ENCODE measurements at places on chromosomes 5 and 9. TPM values are rescaled to one million over a fixed set of nuclear protein-coding genes. Genes with fewer than 3 reads are reported as not detected.

AFF4 gene
- total RNA-seq, result 81.0 TPM

DNA sequence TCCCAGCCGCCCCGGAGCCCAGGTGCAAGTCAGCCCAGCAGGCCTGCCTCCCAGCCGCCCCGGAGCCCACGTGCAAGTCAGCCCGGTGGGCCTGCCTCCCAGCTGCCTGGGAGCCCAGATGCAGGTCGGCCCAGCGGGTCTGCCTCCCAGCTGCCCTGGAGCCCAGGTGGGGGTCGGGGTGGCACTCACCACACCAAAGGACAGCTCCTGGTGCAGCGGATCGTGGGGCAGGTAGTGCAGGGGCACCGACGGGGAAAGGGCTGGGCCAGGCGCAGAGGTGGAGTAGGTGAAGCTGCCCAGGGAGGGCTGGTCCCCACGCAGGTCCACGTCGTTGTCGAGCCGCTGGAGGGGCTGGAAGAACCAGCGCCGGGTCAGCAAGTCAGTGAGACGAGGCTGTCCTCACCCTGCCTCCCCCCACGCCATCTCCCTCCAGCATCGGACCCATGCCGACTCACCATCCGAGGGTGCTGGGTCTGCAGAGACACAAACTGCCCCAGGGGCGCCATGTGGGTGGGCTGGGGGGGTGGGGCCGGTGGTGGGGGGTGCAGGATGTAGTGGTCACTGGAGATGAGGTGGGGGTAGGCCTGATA, 6.7 kb downstream of the RNF44 start:
- peaks cover 41% of the 10 kb centered on the region for H3K4me1 ChIP-seq
- H3K4me3 ChIP-seq, result no peak overlapping the region
- no peaks in the 10 kb centered on the region for H3K27me3 ChIP-seq

- DNase-seq, result peak; percentile 6
- no peaks in the 10 kb centered on the region for H3K36me3 ChIP-seq
- H3K4me3 ChIP-seq, result no peak overlapping the region
- H3K4me1 ChIP-seq, result no peaks in the 10 kb centered on the region
- no peaks in the 10 kb centered on the region for H3K27me3 ChIP-seq
- H3K27ac ChIP-seq, result no peak overlapping the region
Measured at GRCh38 chr5:158599157-158599556, 500.6 kb downstream of the EBF1 start.

GRCh38 chr9:26706223-26706622, 186.4 kb downstream of the CAAP1 start:
- H3K4me3 ChIP-seq, result no peak overlapping the region
- no peaks in the 10 kb centered on the region for H3K4me1 ChIP-seq
- H3K36me3 ChIP-seq, result no peaks in the 10 kb centered on the region

DNA sequence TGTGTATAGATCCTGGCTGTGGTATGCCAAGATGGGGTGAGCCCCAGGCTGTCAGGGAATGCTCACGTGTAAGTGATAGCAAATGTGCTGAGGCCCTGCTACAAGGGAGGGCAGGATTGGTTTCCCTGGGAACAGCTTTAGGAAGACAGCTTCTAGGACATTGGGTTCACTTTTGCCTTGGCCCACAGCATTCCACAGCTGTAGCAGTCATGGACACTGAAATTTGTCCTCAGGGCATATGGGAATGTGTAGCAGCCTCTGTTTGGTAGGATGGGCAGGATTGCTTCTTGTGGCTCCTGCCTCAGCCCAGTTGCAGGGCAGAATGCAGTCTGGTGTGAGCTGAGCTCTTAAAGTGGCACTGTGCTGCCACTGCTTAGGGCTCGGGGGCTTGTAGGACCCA, 1061.7 kb upstream of the WWC1 start:
- H3K4me1 ChIP-seq, result peaks cover 7% of the 10 kb centered on the region
- no peak for DNase-seq
- H3K4me3 ChIP-seq, result no peak overlapping the region
- no peak overlapping the region for H3K27ac ChIP-seq
- H3K36me3 ChIP-seq, result no peaks in the 10 kb centered on the region
- no peaks in the 10 kb centered on the region for H3K27me3 ChIP-seq

DNA sequence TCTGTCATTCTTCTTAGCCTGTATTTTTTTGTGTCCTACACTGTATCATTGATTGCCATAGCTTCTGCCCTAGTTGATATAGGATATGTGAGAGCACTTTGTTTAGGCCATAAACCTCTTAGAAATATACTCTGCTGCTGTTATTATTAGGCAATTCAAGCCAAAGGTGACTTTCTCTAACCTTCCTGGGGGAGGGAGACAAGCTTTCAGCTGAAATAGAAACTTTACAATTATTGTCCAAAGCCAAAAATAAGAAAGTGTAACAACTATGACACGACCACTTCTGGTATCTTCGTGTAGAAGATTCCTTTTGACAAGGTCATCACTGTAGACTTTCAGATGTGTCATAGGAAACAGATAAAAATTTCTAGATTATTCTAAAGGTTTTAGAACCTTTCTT, 12.2 kb upstream of the CSNK1A1 start:
- no peak for DNase-seq
- peak overlapping the region; percentile 57 for H3K27ac ChIP-seq
- no peaks in the 10 kb centered on the region for H3K36me3 ChIP-seq
- H3K27me3 ChIP-seq, result no peaks in the 10 kb centered on the region
- H3K4me3 ChIP-seq, result no peak overlapping the region

DNA sequence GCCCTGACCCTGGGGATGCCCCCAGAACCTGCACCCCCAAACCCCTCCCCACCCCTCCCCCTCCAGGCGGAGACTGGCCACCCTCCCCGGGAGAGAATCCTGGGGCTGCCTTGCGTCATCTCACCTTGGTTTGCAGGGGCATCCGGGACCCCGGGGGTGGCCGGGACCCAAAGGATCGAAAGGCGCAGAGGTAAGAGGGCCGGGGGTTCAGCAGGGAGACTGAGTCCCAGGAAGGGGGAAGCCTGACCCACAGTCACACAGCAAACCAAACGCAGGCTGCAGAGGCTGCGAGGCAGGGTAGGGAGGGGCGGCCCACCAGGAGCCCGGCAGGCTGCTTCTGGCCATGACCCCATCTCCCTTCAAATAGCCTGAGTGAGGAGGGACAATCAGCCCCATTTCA, 33.8 kb upstream of the ORM1 start:
- DNase-seq, result no peak
- peaks cover 9% of the 10 kb centered on the region for H3K36me3 ChIP-seq
- H3K27ac ChIP-seq, result no peak overlapping the region
- no peaks in the 10 kb centered on the region for H3K27me3 ChIP-seq

All from A673 (cell line).